SHP77 treated with DMSO at 0.1 percent for 48 hours (cell line): ENCODE measurements at places on chromosomes 11 and 22.

DNA sequence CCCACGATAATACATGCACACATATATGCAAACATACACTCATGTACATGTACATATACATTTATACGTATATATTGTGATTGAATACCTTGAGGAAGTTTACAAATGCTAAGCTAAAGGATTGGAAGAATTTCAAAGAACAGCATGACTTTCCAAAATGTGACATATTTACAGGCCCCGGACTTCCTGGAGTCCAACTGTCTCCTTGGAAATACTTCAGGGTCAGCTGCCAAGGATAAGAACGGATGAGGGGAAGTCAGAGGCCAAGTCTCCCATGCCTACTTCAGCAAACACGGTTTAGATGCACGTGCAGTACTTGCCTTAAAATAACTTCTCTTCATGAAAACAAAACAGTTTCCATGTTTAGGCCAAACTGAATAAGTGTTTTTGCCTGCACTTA is 213.6 kb downstream of the DYNC2H1 start:
- no peak for DNase-seq

DNA sequence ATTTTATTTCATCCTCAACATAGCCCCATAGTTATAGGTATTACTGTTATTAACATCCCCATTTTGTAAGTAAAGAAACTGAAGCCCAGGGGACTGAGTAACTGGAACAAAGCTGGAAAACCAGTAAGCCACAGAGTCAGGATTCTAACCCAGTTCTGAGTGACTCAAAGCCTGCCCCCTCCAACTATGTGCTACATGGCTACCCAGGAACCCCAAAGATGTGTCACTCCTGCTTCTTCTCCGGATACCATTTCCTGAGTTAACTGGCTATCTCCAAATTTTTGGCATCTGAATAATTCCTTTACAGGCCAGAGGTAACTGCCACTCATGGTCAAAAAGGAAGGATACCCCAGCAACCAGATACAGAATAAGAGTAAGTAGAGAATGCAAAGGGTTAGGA is 43.6 kb downstream of the TENM4 start:
- no peak for DNase-seq

- DNase-seq = no peak
These were observed 44.4 kb downstream of the RAB30 start for GRCh38 chr11:83027289-83027688.

GRCh38 chr11:120928627-120929026 is 95.3 kb upstream of the TBCEL start:
- no peak for DNase-seq

- no peak for DNase-seq
These were observed 79.0 kb downstream of the ABTB2 start for GRCh38 chr11:34278693-34279297.

GRCh38 chr22:30445438-30446145 is 20.0 kb downstream of the MTFP1 start:
- no peak for DNase-seq

DNA sequence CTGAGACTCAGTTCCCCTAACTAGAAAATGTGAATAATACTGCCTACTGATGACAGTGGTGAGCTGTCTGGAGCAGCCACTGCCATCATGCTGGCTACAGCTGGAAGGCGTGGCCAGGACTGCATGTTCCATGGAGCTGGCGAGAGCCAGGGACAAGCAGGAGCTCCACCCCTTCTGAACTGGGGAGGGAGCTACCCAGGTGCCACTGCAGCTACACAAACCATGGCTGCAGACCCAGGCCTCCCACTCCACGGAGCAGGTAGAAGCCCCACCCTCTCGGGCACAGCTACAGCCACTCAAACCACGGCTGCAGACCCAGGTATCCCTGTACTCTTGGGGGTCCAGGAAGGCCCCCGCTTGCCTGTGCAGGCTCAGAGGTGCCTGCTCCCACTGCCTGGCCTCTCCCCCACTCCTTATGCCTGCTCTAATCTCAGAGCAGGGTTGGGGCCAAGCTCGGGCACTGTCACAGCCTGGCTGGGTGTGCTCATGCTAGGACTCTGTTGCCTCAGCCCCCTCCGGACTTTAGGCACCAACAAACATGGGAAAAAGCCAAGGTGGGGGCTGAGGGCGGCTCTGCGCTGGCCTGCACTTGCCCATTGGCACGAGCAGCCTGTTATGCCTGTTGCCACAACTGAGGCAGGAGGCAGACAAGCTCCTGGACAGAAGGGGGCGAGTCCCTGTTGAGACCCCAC is 51.7 kb downstream of the RAB30 start:
- DNase-seq = no peak

GRCh38 chr11:12771875-12772274 is 97.7 kb downstream of the TEAD1 start:
- DNase-seq = no peak

DNA sequence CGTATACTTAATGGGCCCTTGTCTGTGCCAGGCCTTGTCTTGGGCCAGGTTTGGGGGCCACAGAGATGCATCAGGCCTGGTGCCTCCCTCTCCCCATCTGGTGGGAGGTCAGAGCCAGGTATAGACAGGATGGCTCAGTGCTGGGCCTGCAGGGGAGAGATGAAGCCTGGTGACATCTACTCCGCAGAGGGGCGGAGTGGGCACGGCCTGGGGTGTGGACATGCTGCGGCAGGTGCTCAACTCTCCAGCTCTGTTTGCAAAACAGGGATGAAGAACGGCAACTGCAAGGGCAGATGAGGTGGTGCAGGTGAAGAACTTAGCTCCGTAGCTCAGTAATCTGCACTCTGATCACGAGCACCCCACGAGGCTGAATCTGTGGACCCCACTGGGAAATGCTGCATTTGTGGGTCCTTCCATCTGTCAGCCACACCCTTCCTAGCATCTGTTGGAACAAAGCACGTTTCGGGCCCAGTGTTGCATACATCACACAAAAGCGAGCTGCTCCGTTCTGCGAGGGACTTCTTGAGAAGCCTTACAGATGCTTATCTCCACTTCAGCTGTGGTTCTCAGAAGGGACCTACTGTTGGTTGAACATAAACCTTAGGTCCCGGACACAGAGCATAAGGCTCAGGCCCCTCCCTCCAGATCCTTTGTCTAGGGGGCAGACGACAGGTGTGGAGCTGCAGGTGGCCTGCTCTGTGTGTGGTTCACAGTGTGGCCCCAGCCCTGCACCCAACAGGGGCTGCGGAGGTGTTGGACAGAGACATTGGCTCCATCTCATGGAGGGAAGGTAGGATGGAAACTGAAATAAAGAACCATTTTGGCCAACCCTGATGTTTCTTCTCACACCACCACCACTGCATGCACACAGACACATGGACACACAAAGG is 78.3 kb downstream of the LRRC32 start:
- no peak for DNase-seq
